ENCODE measurements at places on chromosomes 2 and 18.

GRCh38 chr18:55206927-55207326 is 247.7 kb upstream of the CCDC68 start:
- no peak for DNase-seq

GRCh38 chr18:41721103-41721790 is 233.8 kb upstream of the PIK3C3 start:
- no peak for DNase-seq

DNA sequence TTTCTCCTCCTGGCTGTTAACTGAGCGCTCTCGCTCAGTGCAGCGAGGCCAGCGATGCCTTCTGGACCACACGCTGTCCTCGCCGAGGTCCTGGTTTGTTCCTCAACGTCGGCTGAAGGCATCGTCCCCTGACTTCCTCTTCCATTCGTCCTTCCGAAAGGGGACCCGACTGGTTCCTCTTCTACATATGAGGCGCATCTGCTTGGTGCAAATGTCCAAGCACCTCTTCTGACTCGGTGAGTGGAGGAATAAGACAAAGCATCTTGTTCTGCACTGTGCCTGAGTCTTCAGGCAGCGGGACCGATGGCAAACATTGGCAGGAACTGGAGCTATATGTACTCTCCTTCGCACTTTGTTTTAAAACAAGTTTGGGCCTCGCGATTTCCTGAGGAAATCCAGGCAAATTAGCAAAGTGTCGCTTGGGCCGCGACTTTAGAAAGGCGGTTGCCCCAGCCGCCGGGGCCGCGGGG is 621 bp upstream of the KCNS3 start:
- no peak for DNase-seq

DNA sequence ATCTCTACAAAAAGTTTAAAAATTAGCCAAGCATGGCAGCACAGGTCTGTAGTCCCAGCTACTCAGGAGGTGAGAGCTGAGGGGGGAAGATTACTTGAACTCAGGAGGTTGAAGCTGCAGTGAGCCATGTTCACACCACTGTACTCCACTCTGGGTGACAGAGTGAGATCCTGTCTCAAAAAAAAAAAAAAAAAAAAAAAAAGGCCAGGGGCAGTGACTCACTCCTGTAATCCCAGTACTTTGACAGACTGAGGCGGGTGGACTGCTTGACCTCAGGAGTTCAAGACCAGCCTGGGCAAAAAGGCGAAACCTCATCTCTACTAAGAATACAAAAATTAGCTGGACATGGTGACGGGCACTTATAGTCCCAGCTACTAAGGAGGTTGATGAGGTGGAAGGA is 37.0 kb downstream of the PUM2 start:
- DNase-seq = no peak

GRCh38 chr18:49020129-49020528 is 69.4 kb upstream of the SMAD7 start:
- no peak for DNase-seq

- DNase-seq = no peak
Observed at GRCh38 chr2:237345891-237346640, 67.9 kb downstream of the COL6A3 start.

DNA sequence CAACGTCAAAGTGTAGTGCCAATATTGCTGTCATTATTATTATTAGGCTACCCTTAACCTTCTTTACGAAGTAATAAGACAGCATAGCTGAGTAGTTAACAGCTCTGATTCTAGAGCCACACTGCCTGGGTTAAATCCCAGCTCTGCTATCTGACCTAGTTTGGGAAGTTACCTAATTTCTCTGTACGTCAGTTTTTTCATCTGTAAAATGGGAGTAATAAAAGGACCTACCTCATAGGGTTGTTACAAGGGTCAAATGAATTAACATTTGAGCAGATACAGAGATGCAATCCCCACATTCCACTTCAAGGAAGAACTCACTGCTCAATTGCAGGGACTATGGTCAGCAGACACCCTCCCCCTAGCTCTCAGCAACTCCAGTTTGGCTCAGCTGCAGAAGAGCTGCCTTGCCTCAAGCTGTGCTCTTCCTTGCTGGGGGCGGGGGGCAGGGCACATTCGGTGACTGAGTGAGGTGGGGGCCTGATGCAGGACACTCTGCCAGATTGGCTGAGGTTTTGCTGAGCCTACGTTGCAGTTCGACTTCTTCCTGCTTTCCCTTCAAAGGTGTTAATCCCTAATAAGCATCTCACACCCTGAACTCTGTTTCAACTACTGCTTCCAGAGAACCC is 11.0 kb upstream of the LGALSL start:
- no peak for DNase-seq
